ENCODE measurements at places on chromosomes 13 and 19.

DNA sequence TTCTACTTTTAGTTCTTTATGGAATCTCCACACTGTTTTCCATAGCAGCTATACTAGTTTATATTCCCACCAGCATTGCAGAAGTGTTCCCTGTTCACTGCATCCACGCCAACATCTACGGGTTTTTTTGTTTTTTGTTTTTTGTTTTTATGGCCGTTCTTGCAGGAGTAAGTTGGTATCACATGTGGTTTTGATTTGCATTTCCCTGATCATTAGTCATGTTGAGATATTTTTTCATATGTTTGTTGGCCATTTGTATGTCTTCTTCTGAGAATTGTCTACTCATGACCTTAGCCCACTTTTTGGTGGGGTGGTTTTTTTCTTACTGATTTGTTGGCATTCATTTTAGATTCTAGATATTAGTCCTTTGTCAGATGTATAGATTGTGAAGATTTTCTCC lies 89.7 kb downstream of the FRY start:
- DNase-seq: no peak

- DNase-seq: no peak
Observed at GRCh38 chr13:106532111-106532929, 3.1 kb downstream of the EFNB2 start.

DNA sequence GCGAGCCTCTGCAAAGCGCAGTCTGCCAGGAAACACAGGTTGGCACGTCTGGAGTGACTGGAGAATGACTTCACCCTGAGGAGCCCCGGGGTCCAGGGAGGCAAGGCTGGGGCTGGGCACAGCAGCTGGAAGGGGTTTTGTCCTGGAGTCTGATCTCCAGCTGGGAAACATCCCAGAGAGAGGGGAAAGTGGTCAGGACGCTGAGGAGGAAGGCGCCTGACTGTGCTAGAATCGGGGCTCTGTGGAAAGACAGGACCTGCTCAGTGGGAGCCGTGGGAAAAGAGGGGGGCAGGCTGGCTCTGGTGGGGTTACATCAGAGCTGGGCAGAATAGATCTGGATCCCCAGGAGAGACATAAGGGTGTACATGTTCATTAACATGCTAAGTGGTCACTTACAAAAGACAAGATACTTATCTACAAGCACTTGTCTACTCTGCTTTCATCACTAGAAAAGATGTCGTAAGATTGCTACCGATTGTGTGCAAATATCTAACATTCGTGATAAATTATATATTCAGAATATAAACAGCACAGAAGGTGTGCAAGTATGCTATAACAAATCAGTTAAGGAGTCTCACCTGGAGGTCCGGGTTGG lies 106.6 kb downstream of the COL4A1 start:
- no peak for DNase-seq

DNA sequence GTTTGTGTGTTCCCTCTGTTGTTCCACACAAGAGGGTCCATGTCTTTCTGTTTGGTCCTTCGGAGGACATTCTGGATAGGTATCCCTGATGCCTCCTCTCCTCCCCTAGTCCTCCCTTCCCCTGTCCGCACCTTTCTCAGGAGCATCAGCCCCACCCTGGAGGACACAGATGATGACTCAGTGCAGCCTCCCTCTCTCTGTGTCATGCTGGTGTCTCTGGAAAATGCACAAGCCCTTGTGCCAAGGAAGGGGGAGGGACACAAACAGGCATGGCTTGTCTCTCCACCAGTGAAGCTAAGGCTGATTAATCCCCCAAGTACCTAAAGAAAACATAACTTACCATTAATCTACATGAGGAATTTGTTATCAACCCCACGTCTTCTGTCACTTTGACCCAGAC lies 16.2 kb upstream of the TNFRSF19 start:
- no peak for DNase-seq

DNA sequence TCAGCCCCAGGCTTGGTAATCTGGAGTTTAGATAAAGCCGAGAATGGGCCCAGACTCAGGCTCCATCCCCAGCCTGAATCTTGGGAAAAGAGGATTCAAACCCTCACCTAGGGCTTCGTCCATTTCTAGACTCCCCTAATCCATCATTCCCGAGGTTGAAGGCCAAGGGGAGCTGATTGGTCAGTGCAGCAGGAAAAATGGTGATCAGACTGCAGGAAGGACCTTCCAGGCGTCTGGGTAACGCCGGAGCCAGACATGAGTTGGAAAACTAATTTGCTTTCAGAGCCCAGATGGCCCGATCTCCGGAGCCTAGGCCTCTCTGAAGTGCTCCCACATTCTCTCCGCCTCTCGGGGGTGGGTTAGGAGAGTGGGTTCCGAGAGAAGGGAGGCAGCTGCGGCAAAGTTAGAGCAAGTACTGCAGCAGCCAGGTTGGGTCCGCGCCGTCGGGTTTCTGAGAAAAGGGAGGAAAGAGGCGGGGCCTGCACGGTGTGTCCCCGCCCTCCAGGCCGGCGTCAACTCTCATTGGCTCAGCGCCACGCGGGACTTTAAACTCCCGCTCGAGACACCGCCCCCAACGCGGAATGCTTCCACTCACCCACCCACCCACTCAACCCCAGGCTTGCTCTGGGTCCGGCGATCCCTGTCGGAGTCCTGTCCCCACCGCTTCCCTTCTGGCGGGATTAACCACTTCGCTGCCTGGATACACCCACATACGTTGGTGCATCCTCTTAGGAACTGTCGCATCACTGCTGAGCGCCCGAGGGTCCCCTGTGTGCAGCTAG lies 788 bp upstream of the RTBDN start:
- DNase-seq: no peak
